OCI-M1 (cell line): ENCODE measurements at places on chromosomes 11 and 22.

DNA sequence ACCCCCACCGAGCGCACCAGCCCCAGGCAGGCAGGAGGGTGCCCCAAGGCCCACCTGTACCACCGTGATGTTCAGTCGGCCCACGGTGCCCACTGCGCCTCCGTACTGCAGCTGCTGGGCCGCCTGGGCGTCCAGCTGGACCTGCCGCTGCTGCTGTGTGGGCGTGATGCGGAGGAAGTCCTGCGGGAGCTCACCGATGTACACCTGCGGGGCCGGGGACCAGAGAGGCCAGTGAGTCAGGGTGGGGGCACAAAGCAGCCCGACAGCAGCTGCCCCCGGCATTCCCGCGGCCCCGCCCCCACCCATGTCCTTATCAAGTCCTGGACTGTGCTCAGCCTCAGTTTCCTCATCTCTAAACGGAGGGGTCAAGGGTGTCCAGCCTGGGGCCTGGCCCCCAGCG, 13.8 kb downstream of the TOLLIP start:
- no peak for DNase-seq

GRCh38 chr22:22579869-22580604, 21.0 kb upstream of the PRAME start:
- DNase-seq, result no peak

GRCh38 chr11:33731723-33732531, 4.3 kb downstream of the CD59 start:
- peak; percentile 62 for DNase-seq

DNA sequence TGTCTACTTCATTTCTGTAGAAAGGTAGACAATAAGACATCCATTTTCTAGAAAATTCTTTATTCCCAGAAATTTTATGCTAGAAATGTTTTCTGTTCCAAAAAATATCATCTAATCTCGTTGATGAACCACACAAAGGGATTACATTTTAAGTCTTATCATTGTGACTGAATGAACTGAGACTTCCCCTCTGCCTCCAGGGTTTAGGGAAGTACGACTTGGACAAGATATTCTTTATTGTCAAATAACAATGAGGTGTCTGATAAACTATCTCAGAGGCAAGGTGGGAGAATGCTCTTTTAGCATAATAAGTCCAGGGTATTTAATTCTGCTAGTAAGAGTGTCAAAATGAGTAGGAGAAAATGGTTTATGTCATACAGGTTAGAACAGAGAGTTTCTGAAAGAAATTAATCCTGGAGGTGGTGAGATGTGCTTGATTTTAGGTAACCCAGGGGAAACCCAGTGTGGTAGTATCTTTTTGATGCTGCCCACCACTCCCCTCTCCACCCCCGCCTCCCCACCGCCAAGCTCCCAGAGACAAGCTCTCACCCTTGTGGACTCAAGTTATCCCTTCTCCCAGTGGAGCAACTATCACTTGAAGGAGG, 100.6 kb downstream of the CD44 start:
- DNase-seq, result peak; percentile 34

- DNase-seq, result no peak
Observed at GRCh38 chr22:25621986-25622385, 57.5 kb downstream of the GRK3 start.

GRCh38 chr22:19807161-19807913, 46.8 kb downstream of the TBX1 start:
- DNase-seq, result no peak

- no peak for DNase-seq
Observed at GRCh38 chr22:47612311-47612910, 850.0 kb downstream of the TBC1D22A start.

DNA sequence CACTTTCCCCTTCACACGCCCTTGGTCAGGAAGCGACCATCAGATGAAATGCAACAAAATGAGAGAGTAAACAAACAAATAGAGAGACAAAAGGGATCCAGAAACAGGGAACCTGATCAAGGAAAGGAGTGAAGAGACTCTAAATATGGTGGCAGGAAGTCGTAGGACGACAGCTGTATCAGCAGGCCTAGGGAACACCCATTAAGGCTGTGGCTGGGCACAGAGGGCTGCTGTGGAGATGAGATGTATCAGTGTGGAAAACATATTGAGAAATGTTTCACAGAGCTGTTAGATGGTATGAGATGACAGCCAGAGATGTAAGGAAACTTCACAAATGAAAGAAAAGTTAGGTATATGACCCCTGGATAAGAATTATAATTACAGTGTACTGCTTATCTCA, 155.8 kb upstream of the MTMR2 start:
- DNase-seq, result no peak

GRCh38 chr11:119189393-119189792, 4.1 kb downstream of the NHERF4 start:
- no peak for DNase-seq

DNA sequence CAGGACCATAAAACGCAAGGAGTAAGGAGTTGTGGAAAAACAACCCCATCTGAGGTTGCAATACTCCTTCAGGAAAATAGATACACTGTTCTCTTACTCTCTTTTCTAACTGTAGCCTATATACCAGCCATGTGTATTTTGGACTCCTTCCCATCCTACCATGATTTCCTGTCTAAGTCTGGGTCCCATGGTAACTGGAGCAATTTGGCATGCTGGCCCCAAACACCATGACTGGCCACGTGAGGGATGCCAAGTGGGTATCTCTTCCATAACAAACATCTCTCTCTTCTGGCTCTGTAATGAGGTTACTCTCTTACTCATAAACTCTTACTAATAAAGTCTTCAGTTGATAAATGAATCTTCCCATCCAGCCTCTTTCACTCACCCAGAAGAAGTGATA, 26.5 kb downstream of the ABTB2 start:
- no peak for DNase-seq

DNA sequence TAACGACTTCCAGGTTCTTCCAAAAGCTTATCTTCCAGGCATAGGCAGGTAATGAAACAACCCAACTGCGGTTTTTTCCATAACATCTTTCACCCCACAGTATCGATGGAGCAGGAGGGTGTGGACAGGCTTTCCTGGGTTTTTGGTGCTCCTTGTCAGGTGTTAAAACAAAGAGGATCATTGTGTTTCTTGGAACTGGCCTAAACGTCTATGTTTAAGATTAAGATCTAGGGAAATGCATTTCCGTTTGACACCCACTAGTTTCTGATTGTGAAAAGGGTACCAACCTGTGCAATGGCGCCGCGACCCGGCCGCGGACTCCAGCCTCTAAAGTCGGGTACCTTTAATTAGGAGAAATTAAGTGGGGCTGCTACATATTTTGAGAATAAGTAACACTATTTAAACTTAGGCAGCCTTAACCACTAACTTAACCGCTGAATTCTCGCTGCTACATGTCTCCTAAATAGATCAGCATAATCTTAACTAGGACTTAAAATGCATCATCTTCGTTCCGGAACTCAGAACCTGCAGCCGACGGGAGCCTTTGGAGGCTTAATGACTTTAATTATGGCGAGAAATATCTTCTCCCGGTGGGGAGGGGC, 31.5 kb downstream of the C22orf31 start:
- peak; percentile 49 for DNase-seq

GRCh38 chr11:75242722-75243600, 2.4 kb downstream of the TPBGL start:
- DNase-seq, result no peak

GRCh38 chr11:36352922-36353321, 56.8 kb downstream of the PRR5L start:
- no peak for DNase-seq

- DNase-seq, result no peak
Observed at GRCh38 chr11:116927163-116927974, 89.9 kb upstream of the APOA1 start.

DNA sequence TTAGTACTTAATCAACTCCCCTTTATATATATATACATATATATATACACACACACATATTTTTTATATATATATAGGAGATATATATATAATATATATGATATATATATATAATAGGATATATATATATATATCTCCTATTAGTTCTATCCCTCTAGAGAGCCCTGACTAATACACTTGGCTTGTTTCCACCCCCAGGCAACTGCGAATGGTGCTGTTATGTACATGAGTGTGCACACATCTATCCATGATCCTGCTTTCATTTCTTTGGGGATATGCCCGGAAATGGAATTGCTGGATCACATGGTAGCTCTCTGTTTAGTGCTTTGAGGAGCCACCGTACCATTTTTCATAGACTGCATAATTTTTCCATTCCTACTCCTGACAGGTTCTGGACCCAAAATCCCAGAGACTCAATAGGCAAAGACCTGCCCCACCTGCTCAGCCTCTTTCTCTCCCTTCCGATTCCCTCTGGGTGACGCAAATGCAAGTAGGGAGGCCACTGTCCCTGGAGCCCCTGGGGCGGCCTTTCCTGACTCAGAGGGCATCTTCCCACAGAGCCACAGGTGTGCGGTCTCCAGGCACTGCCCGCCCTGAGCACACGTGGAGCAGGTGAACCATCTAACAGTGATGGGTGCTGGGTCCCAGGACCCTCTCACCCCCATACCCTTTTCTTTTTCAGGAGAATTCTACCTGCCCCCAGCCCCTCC, 12.0 kb downstream of the FGF3 start:
- no peak for DNase-seq

- no peak for DNase-seq
Observed at GRCh38 chr11:33907421-33907820, 15.5 kb upstream of the LMO2 start.

DNA sequence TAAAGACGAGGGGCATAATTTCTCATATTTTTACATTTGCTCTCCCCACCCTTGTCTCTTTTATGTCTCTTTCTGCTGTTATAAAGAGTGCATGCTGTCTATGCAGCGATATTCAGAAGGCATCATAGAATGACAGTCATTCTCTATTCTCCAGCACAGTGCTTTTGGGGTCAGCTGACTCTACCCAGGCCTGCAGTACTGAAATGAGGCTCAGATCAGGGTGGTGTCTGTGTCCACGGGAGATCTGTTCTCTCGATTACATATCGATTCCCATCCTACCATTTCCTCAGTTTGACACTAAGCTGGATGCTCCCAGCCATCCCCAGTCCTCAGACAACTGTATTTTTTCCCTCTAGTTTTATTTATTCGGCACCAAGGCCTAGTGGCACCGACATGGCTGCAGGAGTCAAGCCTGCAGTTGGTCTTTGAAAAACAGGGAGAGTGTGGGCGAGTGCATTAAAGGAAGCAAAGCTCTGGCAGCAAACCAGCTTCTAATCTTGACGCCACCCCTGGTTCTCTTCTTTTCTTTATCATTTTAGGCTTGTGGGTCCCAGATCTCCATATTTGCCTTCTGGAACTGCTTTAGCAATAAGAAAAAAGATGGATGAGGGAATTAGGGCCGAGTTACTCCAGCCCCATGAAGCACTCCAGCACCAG, 71.6 kb upstream of the PICALM start:
- DNase-seq, result no peak

DNA sequence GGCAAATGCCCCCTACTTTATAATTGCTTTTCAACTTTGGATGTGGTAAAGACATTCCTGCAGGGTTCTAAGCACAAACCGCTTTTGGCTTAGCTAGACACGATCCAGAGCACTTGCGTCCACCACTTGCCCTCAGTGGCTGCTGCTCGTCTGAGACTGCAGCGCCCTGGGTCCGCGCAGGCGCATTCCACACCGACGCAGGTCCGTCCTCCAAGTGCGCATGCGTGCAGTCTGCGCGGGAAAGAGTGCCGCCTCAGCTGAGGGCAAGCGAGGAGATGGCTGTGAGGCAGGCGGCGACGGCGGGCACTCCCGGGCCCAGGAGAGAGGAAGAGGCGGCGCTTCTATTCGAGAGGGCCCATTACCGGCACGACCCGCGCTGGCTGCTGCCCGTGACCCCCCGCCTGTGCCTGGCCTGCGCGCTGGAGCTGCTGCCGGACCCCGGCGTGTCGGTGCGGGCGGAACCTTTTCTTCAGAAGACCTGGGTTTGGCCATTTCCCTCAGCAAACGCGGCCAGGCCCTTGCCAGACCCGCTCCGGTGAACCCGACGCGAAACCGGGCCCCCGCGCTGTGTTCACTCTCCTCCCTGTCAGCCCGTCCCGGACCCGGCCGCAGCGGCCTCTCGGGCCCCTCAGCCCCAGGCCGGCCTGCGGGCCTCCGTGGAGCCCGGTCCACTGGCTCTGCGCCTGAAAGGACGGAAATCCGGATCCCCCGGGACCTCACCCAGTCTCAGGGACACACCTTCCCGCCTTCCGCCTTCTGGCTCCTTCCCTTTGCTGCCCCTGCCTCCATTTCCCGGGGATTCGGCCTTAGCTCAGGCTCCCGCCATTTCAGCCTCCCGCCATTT, at the start of gene MEI1:
Gene MEI1 (plus strand): TSS at position 240 of the 844 bp plus-strand sequence. CDS start 36 bp downstream, at position 276.
- DNase-seq, result no peak

GRCh38 chr11:74397501-74398243, 561 bp downstream of the PGM2L1 start:
- DNase-seq, result peak; percentile 71

DNA sequence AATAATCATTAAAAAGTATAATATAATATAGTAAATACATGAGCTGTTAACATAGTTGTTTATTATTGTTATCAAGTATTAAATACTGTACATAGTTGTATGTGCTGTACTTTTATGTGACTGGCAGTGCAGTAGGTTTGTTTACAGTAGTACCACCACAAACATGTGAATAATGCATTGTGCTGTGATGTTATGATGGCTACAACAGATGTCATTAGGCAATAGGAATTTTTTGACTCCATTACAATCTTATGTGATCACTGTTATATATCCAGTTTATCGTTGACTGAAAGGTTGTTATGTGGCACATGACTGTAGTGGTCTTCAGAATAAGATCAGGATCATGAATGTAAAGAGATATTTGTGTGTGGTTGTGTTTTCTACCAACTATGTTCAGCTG, 577.8 kb downstream of the JRKL start:
- DNase-seq, result no peak

DNA sequence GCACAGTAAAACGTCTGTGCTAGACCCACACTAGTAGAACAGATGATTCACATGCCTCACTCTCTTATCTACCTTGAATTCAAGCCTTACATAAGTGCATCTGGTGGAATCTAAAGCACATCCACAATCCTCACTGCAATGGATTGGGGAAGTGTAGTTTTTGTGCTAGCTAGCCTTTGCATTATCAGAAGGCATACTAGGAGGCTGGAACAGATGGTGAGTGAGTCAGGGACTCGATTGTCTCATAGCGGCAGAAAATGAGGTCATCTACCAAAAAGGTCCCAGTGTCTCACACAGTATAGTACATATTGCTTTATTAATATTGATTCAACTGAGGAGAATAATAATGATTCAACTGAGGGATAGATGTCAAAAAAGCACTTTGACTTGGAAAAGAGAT, 9.3 kb downstream of the MSANTD4 start:
- peak; percentile 19 for DNase-seq
